ENCODE measurements at places on chromosomes 13 and 19.

DNA sequence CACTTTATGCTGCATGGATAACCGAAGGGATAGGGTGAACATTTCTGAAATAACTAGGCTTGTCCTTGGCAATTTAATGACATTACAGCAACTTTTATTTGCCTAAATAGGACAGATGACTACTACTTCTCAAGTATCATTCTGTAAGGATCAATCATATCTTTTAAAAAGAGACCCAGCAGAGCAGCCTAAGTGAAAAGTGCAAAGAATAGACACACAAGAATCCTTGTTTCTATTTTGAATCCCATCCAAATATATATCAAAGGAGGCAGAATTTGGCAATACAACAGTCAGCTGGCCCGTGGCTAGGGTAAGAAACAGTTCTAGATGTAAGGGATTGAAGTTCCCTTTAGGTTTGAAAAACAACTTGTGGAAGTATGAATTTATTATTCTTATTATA, 6.9 kb downstream of the THSD1 start:
- no peak for DNase-seq

GRCh38 chr19:32824916-32825608, 44.5 kb downstream of the SLC7A9 start:
- no peak for DNase-seq

DNA sequence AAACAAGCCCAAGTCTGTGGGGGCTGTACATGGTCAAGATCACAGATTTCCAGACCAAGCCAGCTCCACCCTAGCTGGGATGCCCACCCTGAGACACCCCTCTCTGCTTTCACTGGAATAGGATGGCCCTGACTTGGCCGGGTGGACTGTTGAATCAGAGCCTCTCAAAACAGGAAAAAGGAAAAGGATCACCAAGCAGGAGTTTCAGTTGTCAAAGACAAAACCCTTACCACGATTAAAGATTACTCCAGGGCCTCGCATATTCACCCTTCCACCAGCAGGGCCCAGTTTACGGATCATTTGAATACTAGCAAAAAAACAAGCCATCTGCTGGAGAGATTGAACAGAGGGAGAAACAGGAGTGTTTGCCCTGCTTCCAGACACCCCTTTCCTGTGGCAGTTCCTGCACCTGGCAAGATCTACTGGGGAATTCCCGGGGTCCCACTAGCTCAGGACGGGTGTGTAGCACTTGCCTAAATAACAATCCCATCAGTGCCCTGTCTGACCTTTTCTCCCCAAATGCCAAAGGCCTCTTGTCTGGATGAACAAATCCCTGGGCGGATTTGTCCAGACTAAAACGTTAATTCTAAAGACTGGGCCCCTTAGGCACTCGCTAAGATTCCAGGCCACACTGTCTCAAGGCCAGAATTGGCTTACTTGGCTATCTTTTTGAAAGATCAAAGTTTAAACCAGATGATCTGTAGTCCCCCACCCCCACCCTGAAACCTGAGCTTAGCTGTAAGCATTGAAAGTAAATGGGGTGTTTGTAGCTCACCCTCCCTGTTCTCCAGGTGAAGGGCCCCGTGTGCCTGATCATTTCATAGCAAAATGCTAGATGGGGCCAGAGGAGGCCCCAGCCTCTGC, 38.4 kb downstream of the ACTN4 start:
- peak; percentile 91 for DNase-seq

- DNase-seq = no peak
Measured at GRCh38 chr13:30179597-30180276, 127.6 kb downstream of the KATNAL1 start.

DNA sequence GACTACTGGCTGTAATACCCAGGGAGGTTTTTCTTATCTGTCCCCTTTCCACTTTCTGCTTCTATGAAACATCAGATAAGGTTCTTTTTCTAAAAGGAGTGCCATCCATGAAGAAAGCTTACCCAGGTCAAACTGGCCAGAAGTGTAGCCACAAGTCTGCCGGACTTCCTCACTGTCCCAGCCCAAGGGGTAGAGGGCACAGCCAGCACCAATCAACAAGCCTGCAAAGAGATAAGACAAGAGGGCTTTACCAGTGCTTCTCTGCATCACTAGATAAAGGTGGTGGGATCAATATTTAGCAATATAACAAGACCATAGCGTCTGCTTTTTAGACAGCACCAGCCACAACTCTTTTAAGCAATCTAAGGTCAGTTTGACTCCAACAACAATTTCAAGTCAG, 224.7 kb downstream of the LHFPL6 start:
- DNase-seq = no peak

DNA sequence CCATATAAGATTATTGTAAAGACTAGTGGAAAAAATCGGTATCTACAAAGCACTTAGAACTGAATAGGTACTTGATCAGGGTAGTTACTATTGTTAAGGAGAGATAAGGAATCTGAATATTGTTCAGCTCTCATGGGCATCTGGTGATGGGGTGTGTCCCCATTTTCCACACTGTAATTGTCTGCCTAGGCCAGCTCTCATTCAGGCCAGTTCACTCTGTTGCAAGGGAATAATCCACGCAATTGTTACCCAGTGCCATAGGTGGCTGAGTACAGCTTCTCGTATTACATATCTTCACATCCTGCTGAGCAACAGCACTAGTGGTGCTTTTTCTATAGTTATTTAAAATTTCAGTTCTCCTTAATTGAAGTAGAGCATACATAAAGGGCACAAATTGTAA, 45.6 kb upstream of the C13orf42 start:
- DNase-seq = no peak

DNA sequence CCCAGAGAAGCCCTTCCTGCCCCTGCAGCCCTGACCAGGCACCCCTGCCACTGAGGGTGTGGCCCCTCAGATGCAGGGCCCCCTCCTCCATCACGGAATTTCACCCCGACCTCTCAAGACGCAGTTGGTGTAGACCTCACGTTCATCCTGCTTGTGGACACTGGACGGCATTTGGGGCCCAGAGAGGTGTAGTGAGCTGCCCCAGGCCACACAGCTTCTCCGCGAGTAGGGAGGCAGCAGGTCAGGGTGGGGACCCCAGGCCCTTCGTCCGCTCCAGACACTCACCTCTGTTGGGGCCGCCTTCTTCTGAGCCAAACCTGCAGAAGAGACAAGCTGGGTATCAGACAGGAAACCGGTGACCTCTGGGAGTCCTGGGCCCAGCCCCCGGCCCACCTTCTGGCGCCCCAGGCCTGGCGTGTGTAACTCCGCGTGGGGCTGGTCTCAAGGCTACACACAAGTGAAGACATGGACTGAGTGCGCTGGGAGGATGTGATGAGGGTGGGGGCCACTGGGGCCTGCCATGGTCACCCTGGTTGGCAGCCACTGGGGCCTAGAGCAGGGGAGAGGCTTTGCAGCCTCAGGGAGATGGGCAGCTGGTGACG, 33.1 kb downstream of the PIP5K1C start:
- DNase-seq = no peak

DNA sequence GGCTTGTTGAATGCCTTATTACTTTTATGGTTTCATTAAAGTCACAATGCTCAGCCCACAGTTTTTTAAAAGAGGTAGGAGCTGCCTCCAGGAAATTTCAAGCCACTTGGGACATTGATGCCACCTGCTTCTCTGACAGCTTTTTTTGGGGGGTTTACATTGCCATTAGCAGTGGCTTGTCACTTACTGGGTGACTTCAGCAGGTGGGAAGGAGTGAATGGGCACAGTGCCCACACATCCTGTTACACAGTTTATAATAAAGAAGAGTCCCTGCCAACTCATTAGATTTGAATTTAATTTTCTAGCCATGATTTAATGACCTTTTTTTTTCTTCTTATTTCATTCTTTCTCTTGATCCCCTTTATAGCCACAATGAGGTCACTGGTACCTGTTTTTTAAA, 61.0 kb downstream of the NHLRC3 start:
- no peak for DNase-seq

DNA sequence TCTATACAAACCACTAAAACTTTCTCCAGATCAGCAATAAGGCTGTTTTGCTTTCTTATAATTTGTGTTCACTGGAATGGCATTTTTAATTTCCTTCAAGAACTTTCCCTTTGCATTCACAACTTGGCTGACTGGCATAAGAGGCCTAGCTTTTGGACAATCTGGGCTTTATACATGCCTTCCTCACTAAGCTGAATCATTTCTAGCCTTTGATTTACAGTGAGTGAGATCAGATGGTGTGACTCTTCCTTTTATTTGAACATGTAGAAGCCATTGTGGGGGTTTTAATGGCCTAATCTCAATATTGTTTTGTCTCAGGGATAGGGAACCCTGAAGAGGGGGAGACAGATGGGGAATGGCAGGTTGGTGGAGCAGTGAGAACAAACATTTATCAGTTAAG, 82.7 kb downstream of the FOXO1 start:
- no peak for DNase-seq

GRCh38 chr13:100892981-100893380, 218.4 kb upstream of the TMTC4 start:
- DNase-seq = no peak

GRCh38 chr13:23050126-23050525, 130.7 kb upstream of the SGCG start:
- no peak for DNase-seq

DNA sequence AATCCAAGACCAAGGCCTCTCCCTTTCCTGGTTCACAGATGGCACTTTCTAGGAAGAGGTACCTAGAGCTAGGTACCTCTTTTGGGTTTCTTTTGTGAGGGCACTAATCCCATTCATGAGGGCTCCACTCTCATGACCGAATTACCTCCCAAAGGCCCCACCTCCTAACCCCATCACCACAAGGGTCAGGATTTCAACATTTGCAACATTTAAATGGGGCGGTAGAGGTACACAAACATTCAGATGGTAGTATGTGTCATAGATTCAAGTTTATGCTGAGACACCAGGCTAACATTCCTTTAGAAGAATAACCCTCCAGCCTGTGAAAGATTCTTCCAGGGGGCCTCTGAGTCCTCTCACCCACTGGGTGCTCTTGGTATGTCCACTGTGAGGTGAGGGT, 116.3 kb downstream of the FOXO1 start:
- no peak for DNase-seq

GRCh38 chr13:49220036-49220855, at the start of gene MLNR:
MLNR (plus strand) TSS chr13:49220338; CDS start chr13:49220338, 0 bp downstream.
- DNase-seq = peak; percentile 90

DNA sequence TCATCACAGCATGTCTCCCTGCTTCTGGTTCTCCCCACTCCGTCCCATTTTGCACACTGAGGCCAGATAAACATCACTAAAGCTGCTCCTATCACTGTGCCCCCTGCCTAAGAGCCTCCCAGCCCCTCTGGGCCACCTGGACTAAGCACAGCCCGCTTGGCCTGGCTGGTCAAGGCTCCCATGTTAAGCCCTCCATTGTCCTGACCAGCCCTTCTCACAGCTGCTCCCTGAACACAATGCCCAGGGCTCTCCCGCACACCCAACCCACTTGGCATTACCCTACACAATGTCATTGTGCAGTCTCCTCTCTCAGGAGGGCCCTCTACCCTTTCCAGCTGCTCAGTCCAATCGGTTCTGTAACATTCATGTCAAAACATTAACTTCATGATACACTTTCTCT, 133.4 kb downstream of the NUFIP1 start:
- no peak for DNase-seq

DNA sequence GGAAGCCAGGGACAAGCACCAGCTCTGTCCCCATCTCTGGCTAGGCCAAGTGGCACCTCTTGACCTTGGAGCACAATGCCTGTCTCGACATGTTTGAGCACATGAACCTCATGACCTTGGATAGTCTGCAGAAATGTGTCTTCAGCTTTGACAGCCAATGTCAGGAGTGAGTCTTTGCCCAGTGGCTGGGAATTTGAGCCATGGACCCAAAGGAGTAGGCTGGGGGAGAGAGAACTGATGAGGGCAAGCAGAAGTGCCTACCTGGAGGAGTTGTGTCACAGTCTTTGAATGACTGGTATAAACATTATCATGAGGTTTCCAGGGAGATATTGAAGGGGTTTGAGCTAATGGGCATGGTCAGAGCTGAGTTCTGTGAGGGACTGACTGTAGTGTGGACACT, 6.7 kb upstream of the CYP4F12 start:
- DNase-seq = no peak

GRCh38 chr13:28637714-28638355, 21.1 kb upstream of the POMP start:
- no peak for DNase-seq

- no peak for DNase-seq
Measured at GRCh38 chr19:1254081-1254527, 5.7 kb downstream of the MIDN start.

- no peak for DNase-seq
Measured at GRCh38 chr19:51693819-51694218, 689 bp downstream of the SPACA6 start.

- no peak for DNase-seq
Measured at GRCh38 chr19:35773020-35773806, 2.2 kb upstream of the ARHGAP33 start.

GRCh38 chr19:46426506-46427162, 2.1 kb downstream of the PNMA8C start:
- DNase-seq = peak; percentile 95

DNA sequence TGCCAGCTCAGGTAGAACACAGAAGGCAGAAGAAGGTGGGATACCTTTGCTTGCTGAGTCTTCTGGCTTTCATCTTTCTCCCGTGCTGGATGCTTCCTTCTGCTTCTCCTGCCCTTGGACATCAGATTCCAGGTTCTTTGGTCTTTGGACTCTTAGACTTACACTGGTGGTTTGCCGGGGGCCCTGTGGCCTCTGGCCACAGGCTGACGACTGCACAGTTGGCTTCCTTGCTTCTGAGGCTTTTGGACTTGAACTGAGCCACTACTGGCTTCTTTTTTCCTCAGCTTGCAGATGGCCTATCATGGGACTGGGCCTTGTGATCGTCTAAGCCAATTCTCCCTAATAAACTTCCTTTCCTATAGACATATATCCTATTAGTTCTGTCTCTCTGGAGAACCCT, 19.8 kb upstream of the ZNF331 start:
- peak; percentile 29 for DNase-seq

DNA sequence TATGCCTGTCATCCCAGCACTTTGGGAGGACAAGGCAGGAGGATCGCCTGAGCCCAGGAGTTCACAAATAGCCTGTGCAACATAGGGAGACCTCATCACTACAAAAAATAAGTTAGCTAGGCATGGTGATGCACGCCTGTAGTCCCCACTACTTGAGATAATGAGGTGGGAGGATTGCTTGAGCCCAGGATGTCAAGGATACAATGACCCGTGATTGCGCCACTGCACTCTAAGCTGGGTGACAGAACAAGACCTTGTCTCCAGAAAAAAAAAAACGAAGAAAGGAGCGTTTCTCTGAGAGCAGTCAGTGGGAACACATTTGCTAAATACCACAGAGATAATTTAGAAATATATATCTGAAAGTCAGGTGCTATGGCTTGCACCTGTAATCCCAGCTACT, 11.9 kb downstream of the CDADC1 start:
- DNase-seq = no peak

Measured in NCI-H82 (cell line).